ENCODE measurements at places on chromosomes 3 and 15.

DNA sequence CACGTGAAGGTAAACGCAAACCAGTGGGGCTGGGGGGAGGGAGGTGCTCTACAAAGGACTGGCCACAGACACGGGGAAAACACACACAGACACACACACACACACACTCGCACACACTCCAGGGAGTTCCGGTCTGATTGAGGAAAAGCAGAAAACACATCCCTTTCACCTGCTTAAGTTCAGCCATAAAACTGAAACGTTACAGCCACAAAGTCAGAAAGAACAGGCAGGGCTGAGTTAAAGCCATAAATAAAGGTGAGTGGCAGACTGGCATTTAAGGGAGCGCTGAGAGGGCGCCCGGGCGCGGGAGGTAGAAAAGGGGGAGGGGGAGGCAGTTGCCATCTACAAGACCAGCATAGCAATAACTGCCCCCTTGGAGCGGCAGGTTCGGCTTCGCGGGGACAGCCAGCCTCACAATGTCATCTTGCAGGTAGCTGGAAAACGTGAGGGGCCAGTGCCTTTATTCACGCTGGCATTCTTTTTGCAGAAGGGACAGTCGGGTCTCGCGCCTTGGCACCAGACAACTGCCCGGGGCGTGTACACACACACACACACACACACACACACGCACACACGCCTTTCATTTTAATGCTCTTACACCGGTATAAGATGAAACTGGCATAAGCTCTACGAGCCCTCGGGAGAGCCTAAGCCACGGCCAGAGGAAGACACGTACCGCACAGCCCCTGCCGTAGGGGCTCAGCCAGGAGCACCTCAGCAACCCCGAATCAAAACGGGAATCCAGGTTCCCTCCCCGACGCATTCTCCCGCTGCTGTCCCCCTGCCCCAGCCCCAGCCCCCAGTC lies 866 bp downstream of the TNIK start:
- DNase-seq, result peak; percentile 46

DNA sequence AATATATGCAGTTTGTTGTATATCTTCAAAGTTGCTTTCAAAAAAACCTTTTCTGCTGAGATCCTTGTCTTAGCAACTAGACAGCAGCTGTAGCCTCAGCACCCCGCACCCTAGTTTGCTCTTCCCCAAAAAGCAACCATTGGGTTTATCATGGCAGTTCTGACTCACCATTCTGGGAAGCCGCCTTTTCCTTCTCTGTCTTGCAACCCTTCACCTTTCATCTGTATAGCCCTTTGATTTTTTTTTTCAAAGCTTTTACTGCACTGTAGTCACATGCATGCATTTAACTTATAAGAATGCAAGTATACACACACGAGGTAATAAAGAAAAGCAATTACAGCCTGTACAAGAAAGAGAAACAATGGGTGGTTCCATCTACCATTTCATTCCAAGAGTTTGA lies 65.1 kb upstream of the THBS1 start:
- DNase-seq, result no peak

- DNase-seq, result peak; percentile 47
Observed at GRCh38 chr3:159852821-159853505, 135.7 kb upstream of the IL12A start.

GRCh38 chr3:63251499-63251898 lies 26.6 kb upstream of the SYNPR start:
- DNase-seq, result no peak

DNA sequence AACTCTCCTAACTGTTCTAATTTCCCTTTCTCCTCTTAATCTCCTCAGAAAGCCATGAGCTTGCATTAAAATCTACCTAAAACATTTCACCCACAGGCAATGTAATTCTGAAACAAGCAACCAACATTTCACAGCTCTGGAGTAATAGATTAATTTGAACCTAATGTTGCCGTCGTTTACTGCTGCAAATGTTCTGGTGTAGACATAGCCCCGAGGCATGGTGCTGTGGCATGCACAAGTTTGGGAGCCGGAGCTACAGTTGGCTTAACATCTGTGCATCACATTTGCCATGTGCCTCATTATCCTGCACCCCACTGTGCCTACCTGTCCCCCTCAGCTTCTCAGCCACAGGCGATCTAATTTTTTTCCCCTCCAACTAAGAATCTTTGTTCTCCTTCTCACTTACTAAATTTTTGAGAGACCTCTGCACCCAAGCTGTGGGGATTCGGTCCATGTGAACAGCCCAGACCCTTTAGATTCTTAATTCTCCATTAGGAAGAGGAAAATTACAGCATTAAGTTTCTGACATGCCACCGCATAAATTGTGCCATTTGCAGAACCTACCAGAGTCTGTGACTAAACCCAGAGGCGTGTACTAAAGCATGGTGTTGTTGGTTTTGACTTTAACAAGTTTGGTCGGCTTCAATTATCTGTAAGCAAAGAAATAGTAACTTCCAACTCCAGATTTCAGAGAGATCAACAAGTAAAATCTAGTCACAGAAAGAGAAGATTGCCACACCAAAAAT lies 419.2 kb downstream of the MECOM start:
- DNase-seq, result no peak

- no peak for DNase-seq
Observed at GRCh38 chr3:12965999-12966846, 107.0 kb downstream of the IQSEC1 start.

GRCh38 chr3:179955809-179956208 lies 80.9 kb downstream of the PEX5L start:
- no peak for DNase-seq

DNA sequence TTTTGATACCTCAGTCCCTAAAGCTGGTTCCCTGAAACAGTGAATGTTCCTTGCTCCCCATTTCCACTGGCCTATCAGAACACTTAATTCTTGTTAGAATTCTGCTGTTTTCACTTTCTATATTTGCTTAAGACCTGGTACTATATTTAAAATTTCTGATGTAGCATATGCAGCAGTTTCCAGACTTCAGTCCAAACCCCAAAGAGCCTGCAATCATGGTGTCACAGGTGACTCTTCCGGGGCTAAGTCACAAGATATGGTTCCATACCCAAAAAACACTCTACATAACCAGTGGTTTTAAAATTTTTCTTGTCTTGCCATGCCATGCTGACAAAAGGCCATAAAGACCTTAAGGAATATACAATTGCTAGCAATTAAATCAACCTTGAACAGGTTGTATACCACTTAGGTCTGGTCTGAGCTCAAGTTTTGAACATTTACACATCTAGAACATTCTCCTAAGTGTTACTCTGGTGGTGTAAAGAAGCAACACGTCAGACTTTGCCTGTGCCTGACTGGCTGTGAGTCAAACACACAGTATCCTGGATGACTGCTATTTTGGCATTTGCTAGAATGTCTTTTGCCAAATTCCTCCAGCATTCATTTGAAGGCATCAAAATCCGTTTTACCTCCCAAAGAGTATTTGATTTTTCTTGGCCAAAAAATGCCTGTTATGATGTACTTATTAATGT lies 160.0 kb downstream of the FRMD5 start:
- DNase-seq, result no peak

GRCh38 chr3:69671082-69671952 lies 67.9 kb upstream of the MITF start:
- no peak for DNase-seq

DNA sequence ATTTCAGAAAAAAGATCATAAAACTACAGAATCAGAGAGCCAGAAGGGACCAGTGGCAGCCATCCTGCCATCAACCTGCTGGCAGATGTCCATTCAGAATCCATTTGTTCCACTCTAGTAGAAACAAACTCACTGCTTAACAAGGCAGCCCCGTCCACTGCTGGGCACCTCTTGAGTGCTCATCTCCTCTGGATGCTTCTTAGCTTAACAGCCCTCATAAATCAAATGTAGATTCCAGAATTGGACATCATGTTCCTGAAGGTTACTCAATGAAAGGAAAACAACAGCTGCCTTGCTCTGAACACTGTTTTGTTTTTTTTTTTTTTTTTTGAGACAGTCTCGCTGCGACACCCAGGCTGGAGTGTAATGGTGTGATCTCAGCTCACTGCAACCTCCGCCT lies 37.3 kb downstream of the ABCC5 start:
- no peak for DNase-seq

DNA sequence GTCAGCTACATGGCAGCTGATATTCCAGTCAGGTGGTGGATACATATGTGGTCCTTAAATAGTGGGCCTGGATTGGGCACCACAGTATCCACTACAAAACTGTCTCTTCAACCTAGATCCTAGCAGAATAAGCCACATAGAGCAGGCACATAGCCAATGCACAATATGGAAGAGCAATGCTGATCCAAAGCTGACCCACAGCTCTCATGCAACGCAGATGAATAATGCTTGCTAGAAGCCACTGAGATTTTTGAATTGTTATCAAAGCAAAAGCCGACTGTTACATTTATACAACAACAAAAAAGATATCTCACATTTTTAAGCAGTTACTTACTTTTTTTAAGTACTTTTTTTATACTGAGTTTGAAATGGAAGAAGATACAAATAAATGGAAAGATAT lies 11.2 kb downstream of the CNTN3 start:
- DNase-seq, result no peak

GRCh38 chr3:163622384-163622783 lies 1455.9 kb downstream of the SI start:
- DNase-seq, result no peak

DNA sequence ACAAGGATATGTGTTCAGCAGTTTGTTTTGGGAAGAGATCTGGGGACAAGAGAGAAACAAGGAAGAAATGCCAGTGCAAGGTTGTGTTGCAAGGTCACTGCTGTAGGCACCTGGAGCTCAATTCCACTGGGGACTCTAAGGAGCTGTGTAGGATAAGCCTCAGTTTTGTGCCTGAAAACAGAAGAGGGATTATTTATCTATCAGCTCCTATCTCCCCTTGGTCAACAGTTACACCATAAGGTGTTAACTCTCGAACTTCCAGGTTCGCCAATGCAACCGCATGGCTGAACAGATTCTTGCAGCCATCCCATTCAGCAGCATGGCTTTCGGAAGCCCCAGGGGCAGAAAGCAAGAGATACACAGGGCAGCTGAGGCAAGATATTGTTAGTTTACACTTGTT lies 41.6 kb upstream of the CNOT10 start:
- no peak for DNase-seq

DNA sequence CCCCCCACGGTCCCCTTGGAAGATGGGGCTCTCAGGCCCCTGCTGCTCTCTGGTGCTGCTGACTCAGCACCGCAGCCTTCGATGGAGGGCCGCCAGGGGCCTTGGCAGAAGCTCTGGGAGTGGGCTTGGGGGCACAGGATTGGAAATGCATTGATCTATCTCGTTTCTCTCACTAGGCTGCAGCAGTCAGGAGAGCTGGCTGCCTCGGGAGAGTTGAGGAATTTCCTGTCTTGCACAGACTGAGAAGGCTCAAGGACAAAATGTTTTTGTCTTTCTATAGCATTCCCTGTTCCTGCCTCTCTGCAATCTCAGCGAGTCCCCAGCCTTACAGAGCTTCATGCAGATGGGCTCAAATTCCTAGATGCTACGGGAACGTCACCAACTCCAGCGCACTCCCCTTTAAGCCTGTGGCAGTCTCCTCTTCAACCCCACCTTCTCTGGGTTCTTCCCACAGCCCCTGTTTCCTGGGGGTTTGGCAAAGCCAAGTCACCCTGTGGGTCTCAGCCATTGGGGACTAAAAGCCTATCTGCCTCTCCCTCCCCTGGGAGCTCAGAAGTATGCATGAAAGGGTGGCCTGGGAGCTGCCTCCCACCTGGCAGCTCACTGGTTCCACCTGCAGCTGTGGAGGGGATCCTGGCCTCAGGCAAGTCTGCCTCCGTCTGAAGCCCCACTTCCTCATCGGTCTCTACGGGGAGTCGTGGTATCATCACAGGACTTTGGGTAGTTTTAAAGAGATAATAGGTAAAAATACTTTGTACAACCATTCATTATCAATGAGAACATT lies 127.4 kb upstream of the HACD2 start:
- DNase-seq, result no peak
